ENCODE measurements at places on chromosomes 16 and 17.

DNA sequence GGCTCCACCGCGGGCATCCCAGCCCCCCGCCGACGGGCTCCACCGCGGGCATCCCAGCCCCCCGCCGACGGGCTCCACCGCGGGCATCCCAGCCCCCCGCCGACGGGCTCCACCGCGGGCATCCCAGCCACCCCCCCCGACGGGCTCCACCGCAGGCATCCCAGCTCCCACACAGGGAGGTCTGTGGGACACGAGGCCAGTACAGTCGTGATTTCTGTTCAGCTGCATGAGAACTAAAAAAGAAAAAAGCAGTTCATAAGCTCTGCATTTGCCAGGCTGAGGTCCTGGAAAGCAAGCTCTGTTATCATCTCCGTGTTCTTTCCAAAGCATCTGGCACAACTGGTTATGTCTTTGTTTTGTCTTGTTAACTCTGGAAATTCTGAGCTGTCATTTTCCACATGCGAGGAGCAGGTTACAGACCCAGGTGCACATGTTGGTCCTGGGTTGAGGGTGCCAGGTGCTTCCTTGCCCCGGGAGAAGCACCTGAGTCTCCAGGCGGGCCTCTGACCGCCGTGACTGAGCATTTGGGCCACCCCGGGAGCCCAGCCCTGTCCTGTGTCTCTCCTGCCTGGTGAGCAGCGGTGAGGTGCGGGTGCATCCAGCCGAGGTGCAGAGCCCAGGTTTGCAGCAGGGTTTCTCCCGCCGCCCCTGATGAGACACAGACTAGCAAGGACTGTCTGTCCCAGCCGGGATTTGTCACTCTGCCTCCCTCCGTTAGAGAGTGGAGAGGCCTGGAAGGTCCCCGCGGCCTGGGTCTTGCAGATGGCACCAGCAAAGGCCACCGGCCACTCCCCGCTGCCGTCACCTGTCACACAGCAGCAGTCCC is 9.9 kb upstream of the WFIKKN1 start:
- DNase-seq = no peak

DNA sequence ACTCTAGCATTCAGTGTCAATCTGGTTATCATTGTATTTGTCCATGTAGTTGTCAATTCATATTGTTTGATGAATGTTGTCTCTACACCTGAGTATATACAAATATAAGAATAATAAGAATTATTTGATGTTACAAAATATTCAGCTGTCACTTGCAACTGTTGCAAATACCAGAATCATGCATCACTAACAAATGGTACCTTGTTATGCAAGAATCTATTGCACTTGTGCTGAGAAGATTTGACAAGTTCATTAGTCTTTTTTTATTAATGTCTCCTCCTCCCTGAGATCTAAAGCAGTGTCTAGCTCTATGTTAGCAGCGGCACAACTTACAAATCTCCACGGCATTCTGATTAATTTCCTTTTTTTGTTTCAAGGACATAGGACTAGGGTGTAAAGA is 22.2 kb upstream of the AKAP1 start:
- no peak for DNase-seq

DNA sequence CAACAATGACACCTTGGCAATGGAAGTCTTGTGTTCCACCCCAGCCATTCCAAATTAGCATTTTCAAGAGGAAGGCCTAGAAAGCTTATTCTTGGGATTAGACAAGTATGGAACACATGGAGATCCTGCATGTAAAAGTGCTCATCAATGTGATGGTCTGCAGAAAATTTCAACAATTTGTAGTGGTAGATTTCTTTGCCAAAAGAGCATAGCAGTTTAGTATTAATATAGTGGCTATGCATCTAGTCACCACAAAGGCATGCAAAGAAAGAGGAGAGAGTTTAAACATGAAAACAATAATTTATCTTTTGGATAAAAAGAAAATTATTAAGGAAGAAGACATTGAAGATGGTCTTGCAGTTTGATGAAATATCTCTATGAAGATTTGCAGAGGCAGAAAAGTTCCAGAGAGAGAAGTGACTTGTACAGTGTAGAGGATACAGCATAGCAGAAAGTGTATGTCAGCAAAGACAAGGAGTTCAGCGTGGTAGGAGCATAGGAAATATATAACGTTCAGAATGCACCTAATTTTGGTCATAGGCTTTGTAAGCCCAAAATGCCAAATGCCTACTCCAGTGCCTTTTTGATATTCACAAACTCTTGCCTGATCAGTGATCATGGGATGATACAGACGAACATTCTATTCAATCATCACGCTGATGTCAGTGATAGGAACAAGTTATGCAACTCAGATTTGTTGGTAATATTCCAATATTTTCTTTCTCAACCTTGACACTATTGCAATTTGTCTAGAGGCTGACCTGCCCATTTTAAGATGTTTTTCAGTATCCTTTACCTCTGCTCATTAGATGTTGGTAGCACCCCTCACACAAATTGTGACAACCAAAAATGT is 727.9 kb upstream of the SOX9 start:
- DNase-seq = peak; percentile 69

DNA sequence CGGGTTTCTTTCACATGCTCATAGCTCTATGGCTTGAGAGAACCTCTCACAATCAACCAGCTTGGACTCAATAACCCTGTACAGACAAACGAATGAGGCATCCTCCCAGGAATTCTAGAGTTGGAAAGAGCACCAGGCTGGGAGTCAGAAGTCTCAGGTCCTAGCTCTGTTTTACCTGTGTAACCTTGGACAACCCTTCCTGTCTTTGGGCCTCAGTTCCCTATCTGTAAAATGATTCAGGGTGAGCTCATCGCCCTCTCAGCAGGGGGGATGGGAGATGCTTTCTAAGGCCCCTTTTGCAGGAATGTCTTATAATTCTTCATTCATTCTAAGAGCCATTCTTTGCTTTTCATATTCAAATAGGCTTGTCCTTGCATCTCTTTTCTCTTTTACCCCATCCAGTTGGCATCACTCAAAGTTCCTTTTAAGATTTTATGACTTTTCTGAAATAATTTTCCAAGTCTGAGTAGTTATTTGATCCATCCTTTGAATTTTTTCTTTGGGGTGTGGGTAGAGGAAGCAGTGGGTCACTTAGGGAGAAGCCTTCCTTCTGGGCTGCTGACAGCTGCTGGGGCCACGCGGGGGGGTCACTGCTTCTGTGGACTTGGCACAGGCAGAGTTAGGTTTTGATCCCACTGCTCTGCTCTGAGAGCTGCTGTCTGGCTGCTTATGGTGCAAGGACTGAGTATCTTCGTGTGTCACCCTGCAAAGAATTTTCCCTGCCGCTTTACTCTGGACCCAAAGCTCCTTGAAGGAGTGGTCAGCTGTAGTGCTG is 102.7 kb downstream of the UTP18 start:
- no peak for DNase-seq

- DNase-seq = no peak
Measured at GRCh38 chr16:782766-783403, 5.3 kb downstream of the RPUSD1 start.

DNA sequence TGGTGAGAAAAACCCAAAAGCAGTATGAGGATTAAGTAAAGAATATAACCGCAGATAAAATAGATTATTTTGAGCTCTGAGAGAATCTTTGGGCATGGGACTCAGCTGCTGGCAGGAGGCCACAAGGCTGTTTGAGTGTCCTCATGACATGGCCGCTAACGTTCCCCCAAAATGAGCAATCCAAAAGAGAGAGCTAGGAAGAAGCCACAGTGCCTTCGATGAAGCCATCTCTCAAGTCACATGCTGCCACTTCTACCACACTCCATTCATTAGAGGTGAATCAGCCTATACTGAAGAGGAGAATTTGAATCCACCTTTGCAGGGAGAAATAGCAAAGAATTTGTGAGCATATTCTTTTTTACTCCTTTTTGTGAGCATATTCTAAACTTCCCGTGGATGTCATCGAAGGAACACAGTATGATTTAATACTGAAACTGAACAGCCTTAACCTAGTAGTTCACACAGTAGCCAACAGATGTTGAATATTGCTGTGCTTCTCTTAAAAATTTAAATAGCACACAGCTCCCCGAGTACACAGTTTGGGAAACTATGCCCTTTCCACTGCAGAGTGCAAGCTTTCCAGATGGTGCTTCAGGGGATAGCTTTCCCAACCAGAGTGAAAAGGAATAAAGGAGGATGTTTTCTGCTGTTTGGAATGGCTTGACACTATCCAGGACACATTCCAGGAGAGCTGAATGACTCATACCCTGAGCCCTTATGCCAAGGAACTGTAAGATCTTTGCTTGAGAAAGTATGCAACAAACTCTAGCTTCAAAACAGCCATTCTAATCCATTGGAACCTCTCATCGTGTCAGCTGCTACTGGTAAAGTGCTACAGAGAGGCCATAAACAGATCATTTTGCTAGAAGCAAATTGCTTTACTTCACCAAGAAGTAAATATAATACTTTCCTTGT is 33.9 kb downstream of the ANKFY1 start:
- peak; percentile 99 for DNase-seq

- no peak for DNase-seq
Measured at GRCh38 chr17:67171560-67171959, 73.4 kb downstream of the HELZ start.

GRCh38 chr16:14437426-14437825 is 192.6 kb downstream of the PARN start:
- DNase-seq = no peak

GRCh38 chr17:70158180-70158579 is 11.2 kb upstream of the KCNJ2 start:
- no peak for DNase-seq

DNA sequence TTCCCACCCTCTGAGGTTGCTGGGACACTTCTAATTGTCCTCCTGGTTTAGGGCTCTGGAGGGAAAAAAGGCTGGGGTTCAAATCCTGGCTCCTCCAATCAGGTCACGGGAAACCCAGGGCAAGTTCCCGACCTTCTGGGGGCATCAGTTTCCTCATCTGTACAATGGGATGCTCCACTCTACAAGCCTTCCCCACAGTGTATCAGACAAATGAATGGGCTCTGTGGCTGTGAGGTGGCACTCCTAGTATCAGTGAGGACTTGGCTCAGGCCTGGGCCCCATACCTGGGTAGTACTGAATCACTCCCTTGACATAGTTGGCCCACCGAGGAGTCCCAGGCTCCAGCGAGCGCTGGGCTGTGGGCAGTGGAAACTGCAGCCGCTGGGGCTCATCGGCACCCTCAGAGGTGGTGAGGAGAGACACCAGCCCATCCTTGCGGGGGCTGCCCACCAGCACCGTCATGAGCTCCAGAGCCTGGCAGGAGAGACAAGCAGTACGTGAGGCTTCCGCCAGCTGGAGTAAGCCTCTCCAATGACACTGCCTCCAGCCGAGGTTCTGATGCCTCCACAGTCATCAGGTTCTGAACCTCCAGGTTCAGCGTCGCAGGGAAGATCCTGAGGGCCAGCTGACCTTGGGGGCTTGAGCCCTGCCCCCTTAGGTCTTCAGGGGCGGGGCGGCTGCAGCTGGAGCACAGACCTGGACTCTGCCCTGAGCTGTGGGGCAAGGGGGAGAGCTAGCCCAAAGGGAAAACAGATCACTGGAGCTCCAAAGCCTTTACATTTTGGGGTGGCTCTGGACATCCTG is 1.2 kb downstream of the GALK1 start:
- DNase-seq = peak; percentile 23

GRCh38 chr17:75878174-75878998 is at the start of gene TRIM47:
TRIM47 (minus strand) TSS chr17:75878581; CDS start chr17:75878548, 33 bp downstream.
- DNase-seq = peak; percentile 48

DNA sequence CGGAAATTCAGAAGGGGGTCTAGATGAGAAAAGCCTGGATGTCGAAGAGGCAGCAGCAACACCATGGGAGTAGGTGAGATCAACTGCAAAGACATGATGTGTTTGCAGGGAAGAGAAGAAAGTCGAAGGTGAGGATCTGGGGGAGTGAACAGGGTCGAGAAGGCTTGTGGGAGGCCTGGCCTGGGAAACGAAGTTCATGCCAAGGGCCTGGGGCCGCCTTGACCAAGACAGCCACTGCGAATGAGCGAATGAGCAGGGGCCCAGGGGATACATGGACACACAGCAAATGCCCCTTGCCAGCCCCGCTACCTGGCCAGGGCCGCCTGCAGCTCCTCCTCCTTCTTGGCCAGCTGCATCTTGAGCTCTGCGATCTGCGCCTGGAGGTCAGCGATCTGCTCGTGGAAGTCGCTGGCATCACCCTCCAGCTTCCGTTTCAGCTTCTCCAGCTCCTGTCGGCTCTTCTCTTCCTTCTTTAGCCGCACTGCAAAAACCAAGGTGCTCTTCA is 87.1 kb downstream of the NDE1 start:
- DNase-seq = no peak

DNA sequence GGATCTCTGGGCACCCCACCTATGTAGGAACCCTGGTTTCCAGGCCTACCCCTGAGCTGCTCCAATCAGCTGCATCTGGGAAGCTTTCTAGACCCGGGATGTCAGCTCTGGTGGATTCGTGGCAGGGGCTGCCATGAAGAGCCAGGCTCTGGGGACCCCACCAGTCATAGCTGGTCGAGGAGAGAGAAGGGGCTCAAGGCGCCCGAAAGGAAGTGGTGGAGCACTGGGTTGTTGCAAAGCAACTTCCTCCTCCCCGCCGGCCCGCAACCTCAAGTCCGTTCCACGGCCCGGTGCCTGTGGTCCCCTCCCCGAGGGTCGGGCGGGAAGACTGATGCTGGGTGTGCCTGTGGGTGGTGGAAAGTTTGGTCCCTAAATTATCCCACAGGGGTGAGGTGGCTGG is 10.2 kb downstream of the TBKBP1 start:
- no peak for DNase-seq

- DNase-seq = peak; percentile 88
Measured at GRCh38 chr16:28925386-28926228, 569 bp upstream of the RABEP2 start.

DNA sequence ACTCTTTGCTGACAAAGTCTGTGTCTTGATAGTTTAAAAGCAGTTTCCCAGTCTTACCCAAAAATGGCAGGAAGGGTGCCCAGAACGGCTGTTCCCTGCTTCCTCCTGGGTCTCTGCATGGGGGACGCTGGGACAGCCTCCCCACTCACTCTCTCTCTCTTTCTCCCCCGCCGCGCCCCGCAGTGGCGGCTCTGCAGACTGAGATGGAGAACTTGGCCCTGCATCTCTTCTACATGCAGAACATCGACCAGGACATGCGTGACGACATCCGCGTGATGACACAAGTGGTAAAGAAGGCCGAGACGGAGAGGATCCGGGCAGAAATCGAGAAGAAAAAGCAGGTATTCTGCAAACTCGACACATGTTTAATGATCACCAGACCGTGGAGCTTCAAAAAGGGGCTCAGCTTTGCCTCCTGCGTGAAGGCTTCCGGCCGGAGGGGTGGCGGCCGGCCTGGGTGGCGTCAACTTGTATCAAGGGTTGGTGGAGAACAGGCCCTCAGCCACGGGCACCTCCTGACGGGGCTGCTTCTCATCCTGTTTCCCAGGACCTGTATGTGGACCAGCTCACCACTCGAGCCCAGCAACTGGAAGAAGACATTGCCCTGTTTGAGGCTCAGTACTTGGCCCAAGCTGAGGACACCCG is 22.0 kb downstream of the CCDC40 start:
- DNase-seq = no peak

GRCh38 chr16:21186326-21186691 is 25.1 kb downstream of the ZP2 start:
- no peak for DNase-seq

- peak; percentile 11 for DNase-seq
Measured at GRCh38 chr16:58459344-58460218, 40.4 kb upstream of the NDRG4 start.

DNA sequence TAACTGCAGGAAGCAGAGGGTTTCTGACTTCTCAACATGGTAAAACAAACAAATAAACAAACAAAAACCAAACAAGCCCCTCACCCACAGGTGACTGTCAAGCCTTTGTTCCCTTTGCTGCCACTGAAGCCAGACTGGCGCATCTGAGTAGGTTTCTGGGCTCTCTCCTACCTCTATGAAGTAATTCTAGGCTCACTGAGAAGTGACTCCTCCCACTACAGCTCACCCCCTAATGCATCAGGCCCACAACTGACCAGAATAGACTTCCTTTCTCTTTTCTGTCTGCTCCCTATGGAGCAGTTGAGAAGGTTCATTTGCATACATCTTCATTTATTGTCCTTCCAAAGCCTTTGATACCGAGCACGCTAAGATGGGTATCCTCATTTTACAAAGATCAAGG is 77.0 kb upstream of the CCL2 start:
- peak; percentile 25 for DNase-seq

All from EH (cell line).